ENCODE measurements at places on chromosomes 7 and 10.
A peak's percentile ranks its signal among the peaks of the same experiment; 100 is the strongest.

DNA sequence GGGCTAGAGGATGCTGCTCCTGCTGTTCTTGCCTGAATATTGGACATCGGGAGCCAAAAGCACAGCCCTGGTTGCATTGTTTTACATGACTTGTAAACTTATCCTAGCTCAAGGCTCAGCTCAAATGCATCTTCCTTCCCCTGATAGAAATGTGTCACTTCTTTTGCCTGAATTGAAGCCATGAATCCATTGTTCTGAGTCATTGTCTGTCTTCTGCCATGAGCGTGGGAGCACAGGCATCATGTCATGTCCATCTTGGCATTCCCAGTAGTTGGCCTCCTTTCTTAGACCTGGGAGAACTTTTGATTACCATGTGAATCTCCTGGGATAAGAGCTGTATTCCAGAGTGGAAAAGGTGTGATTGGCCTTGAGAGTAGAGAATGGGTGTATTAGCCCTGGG, 54.1 kb upstream of the OPN4 start:
- no peak for DNase-seq

- no peak for DNase-seq
Observed at GRCh38 chr7:151312831-151313809, 28.5 kb upstream of the NUB1 start.

DNA sequence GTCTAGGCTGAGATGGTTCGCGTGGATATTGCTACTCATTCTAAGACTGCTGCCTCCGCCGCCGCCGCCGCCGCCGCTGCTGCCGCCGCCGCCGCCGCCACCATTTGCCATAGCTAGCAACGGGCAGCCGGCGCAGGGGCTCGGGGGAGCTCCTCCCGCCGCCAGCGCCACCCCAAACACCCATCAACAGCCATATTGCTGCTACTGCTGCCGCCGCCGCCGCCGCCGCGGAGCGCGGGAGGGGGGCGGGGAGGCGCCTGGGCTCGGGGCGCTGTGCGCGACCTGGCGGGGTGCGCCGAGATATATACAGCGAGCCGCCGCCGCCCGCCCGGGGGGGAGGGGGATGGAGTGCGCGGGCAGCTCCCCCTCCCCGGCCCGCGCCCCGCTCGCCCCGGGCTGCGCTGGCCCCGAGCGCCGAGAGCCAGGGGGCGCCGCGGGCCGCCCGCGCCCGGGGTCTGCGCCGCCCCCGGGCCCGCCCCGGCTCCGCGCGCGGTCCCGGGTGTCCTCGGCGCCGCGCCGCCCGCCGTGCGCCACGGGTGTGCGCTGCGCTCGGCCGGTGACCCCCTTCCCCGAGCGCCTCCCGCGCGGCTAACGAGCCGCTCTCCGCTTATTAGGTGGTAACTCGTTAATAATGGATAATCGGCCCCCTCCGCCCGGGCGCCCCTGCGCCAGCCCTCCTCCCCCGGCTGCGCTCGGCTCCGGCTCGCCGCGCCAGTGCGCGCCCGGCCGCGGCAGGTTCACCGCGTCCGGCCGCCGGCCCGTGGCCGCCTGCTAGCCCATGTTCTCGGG, at the start of gene KCNMA1:
TSS of gene KCNMA1 (minus strand) at position 277 of the 789 bp plus-strand sequence.
- DNase-seq = peak; percentile 71

DNA sequence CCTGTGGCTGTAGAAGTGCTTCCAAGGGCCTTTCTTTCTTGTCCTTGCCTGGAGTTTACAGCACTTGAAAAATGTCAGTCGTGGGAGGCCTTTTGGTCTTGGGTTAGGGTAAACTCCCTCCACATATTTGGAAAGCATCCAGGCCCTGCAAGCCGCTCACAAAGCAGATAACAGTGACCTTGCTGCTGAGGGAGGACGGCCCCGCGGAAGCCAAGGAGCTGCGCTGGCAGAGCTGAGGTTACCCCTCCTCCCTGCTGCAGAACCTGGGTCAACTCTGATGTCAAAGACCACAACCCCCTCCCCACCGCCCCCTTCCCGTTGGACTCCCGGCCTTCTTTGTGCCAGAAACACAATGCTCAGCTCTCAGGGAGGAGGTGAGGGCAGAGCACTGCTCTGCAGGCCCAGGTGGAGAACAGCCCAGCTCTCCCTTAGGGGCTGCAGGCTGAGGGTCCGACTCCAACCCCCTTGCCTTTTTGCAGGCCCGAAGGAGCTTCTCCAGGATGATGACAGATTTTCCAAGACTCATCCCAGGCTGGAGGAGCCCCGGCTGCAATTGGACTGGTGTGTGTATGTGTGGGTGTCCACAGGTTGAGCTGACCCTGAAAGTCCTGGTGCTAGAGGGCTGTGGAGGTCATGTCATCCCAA, 957.6 kb upstream of the ZNF722 start:
- no peak for DNase-seq

- DNase-seq = no peak
Observed at GRCh38 chr7:77338260-77338659, 77.9 kb downstream of the GSAP start.

- DNase-seq = no peak
Observed at GRCh38 chr7:11612737-11613136, 219.3 kb downstream of the THSD7A start.

DNA sequence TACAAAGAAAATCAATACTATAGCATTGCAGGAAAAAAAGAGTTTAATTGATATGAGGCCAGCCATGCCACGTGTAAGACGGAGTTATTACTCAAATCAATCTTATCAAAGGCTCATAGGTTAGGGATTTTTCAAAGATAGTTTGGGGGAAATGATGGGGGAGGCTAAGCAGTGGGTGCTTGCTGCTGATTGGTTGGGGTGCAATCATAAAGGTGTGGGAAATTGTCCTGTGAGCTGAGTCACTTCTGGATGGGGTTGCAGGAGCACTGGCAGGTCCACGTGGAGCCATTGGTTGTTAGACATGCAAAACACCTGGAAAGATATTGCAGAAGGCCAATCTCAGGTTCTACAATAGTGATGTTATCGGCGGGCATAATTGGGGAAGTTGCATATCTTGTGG, 319.2 kb upstream of the COBL start:
- DNase-seq = no peak

DNA sequence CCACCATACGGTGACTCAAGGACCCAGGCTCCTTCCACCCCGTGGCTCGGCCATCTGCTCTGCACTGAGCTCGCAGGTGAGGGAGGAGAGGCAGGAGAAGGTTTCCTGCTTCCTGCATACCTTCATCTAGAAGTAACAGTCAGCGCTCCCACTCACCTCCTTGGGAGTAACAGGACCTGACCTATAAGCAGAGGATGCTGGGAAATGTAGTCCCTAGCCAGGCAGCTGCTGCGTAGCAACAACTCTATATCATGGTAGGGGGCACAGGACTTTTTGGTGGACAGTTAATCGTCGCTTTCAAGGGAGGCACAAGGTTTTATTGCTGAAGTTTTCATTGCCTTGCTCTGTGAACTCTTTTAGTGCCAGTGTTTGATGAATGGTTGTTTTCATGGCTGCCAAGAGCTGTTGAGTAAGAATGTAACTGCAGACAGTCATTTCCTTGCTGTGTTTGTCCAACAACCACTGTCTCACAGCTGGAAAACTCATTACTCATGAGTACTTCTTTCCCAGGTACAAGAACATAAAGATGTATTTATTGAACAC, 10.2 kb upstream of the ZFYVE27 start:
- DNase-seq = no peak

DNA sequence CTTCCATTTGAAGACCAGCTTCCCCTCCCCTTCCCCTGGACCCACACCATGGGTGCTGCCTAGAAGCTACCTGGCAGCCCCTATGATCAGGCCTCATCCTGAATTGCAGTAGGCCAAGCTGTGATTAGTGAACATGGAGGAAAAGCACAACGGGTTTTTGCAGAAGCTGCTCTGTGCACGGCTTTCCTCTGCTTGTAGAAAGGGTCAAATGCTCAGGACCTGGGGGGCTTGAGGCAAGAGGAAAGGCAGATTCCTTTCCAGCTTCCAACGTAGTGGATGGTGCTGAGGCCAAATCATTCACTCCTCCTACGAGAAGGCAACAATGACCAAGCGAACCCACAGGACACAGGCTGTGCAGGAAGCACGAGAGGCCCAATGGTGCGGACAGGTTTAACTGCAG, 410.3 kb upstream of the SHH start:
- DNase-seq = no peak

- DNase-seq = no peak
Observed at GRCh38 chr7:6423942-6424701, 23.6 kb downstream of the DAGLB start.

GRCh38 chr7:121730869-121731268, 142.1 kb upstream of the PTPRZ1 start:
- DNase-seq = no peak

DNA sequence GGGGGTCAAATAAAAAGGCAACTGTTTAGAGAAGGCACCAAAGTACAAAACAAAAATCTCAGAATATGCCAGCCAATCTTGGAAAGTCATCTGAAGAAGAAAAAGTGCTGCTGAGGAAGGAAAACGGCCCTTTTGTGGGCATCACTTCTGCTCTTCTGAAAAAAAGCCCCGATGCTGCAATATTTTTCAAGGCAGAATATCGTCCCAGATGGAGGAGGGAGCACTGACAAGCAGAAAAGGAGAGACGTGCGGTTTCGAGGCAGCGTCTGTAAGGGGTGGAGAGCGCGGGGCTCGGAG, 959 bp upstream of the ATRNL1 start:
- no peak for DNase-seq

DNA sequence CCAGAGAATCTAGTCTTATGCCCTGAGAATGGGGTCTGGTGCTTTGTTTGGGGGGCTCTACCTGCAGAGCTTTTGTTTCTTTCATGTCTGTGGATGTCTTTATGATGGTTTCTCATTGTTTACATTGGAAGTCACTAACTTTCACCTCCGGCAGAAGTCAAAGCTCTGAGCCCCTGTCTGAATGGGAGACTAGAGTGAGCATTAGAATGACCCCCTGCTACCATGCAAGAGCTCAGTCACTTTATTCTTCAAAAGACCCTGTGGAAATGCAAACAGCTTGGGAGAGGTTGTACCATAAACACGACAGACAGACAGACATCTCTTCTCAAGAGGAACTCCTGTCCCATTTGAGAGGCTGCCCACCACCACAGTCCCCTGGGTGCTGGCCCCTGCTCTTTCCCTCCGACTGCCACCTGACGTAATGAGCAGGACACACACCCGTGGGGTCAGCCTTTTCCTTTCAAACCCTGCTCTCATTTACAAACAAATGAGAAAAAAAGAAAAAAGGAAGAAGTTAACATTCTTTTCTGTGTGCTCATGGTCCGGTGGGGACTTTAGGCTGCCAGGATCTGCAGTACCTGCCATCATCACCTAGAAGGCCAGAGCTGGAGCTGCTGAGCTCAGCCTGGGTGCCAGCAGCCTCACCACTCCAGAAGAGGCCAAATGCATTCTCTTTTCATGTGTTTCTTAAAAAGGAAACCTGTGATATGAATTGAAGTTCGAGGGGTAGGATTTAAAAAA, 91.6 kb downstream of the FZD1 start:
- no peak for DNase-seq

GRCh38 chr7:1846331-1847065, 176.4 kb downstream of the ELFN1 start:
- no peak for DNase-seq

- DNase-seq = no peak
Observed at GRCh38 chr10:109976681-109977080, 31.1 kb upstream of the ADD3 start.

DNA sequence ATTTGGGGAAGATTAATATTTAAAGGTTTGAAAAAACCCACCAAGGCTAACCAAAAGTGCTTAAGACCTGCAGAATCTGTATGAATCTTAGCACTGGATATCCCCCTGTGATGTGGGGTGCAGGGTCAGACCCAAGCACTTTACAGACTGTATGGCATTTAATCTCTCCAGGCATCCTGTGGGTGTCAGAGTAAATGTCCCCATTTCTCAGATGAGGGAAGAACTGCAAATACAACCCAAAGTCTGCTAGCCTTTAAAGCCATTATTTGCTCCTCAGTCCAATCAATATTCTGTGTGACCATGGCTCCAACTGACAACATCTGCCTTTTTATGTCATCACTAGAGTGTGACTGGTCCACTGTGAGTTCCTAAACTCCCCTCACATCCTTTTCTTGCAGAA, 10.0 kb upstream of the MBL2 start:
- DNase-seq = no peak

DNA sequence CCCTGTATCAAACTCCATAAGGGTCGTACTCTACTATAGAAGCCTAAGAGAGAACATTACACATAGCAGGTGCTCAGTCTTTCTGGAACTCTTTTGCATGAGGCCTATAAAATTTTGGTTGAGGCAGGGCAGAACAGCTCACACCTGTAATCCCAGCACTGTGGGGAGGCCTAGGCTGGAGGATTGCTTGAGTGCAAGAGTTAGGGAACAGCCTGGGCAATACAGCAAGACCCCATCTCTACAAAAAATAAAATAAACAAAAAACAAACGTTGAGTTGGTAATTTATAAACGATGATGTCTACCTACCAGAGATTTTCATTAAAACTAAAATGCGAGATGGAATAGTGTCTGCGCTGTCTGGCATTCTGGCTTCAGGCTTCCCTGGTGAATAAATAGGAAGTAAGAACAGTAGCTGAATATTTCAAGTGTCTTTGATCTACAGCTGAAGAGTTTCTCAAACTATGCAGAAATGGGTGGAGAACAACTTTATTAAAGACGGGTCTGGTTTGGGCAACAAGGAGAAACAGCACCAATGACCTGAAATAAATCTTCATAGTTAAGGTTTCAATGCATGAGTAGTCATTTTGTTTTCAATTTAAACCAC, 774 bp downstream of the PON2 start:
- no peak for DNase-seq
